Motor neuron (in vitro differentiated cells): ENCODE measurements at places on chromosomes 4 and X. TPM values are rescaled to one million over a fixed set of nuclear protein-coding genes. Genes with fewer than 3 reads are reported as not detected.
A peak's percentile ranks its signal among the peaks of the same experiment; 100 is the strongest.

DNA sequence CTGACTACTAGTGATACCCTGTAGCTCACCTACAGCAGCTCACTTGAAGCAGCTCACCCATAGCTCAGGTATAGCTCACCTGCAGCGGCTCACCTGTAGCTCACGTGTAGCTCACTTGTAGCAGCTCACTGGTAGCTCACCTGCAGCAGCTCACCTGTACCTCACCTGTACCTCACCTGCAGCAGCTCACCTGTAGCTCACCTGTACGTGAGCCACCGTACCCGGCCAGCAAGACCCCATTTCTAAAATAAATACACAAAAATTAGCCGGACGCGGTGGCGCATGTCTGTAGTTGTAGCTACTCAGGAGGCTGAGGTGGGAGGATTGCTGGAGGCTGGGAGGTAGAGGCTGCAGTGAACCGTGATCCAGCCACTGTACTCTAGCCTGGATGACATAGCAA, 30.6 kb downstream of the SHOX start:
- no peak for ATAC-seq

DNA sequence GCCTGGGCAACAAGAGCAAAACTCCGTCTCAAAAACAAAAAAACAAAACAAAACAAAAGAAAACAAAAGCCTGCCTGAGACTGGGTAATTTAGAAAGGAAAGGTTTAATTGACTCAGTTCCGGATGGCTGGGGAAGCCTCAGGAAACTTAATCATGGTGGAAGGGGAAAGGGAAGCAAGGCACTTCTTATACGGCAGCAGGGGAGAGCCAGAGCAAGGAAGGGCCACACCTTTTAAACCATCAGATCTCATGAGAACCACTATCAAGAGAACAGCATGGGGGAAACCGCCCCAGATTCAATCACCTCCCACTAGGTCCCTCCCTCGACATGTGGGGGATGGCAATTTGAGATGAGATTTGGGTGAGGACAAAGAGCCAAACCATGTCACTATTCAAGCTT, 122.2 kb downstream of the UBE2K start:
- no peak for ATAC-seq

DNA sequence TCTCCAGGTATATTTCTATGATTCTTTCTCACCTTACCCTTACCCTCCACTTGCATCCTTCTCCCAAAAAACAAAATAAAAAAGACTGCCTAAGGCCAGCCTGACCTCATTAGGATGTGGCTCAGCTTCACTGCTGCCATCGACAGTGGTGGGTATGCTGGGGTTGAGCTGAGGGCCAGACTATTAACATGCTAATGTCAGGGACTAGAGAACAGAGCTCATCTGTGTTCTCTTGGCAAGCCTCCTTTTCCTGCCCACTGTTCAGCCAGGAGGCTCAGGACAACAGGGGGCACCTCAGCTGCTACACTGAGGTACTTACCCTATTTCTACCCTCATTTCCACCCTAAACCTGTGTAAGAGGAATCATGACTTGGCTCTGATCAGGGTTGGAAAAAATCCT, 59.3 kb downstream of the MSN start:
- ATAC-seq: no peak

- ATAC-seq: no peak
Measured at GRCh38 chr4:51870441-51871188, 27.7 kb downstream of the DCUN1D4 start.

DNA sequence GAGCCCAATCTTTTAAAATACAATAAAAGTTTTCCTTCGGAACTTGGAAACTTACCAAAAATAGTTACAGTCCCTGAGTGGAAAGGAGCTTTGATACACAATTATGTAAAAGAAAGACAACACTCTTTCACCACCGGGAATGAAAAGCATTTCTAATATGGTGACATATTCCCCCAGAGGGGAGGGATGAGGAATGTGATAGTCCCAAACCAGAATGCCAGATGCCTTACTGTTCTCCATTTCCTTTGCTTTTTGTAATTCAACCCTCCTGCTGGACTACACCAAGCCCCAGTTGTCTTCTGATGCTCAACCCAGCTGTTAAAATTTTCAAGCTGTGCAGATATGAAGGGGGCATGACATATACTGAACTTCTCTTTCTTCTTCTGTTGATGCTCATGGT, 4.1 kb downstream of the PRIMPOL start:
- no peak for ATAC-seq

GRCh38 chrX:39267176-39267575, 465.9 kb downstream of the MID1IP1 start:
- no peak for ATAC-seq

GRCh38 chr4:88728146-88728545, 30.5 kb upstream of the NAP1L5 start:
- ATAC-seq: peak; percentile 40

DNA sequence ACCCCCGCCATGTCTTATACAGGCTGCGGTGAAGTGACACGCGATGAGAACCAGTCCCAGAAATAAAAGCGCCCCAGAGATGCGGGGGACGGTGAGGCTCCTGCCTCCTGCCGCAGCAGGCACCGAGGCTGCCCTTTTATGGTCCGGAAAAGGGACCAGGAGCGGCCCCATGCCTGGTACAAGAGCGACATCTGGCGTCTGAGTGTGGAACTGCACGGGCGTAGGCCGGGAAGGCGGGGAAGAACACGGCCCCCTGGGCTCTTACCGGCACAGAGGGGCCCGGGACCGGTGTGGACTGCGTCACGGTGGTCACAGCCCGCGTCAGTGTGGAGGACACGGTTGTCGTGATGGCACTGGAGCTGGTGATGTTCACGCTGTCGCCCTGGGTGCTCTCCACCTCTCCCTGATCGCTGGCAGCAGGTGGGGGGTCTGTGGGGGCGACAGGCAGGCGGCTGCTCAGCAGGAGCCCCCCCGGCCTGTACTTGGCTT, 8.9 kb upstream of the RENBP start:
- peak; percentile 81 for ATAC-seq

DNA sequence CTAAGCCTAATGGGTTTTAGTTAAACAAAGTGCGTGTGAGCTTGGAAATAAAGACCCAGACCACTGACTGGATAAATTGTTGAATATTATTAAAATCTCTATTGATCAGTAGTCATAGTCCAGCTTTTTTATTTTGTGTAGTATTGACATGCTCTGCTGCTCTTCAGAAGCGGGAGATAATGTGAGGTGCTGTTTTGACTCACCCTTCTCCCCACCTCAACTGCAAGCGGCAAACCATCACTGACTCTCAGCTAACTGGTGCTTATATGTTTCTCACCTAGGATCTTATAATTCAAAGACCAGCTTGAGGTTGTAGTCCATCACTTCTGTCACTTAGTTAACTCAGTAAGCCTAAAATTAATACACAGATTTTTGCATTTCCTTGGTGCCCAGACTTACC, 72.2 kb downstream of the COMMD8 start:
- no peak for ATAC-seq

GRCh38 chr4:186642530-186642929, 81.1 kb downstream of the FAT1 start:
- ATAC-seq: no peak

- ATAC-seq: no peak
Measured at GRCh38 chrX:29590921-29591320, 624.4 kb upstream of the MAGEB2 start.

DNA sequence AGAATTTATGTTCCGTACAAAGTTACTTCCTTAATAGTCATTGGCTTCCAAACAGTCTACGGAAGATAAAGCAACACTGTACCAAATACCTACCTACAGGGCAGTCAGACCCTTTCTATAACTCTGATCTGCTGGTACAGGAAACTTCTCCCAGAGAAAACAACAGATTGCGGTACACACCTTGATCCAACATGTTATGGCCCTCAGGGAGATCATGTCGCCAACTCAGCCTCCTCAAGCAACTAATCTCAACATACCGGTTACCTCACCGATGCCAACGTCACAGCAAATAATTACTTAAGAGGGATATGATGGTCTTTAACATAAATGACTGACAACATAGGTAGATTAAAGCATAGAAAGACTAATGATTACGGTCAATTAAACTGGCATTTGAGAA, 70.4 kb downstream of the RFC1 start:
- ATAC-seq: no peak

DNA sequence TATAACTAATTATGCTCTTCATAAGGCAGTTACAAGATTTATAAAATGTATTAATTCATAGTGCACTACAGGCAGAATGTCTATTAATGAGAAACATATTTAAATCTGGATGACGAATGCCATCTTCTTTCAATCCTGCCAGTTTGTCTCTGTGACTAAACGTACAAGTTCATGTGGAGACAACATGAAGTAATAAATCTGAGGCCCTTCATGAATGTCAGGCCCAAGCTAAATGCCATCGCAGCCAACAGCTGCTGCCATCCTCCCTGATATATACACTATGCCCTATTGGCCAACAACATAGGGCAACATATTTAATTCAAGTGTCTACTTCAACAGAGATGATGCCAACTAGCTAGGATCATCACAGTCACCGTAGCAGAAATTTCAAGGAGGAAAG, 43.7 kb downstream of the TSPAN5 start:
- ATAC-seq: no peak

GRCh38 chr4:159019356-159019755, 83.5 kb upstream of the RAPGEF2 start:
- no peak for ATAC-seq

DNA sequence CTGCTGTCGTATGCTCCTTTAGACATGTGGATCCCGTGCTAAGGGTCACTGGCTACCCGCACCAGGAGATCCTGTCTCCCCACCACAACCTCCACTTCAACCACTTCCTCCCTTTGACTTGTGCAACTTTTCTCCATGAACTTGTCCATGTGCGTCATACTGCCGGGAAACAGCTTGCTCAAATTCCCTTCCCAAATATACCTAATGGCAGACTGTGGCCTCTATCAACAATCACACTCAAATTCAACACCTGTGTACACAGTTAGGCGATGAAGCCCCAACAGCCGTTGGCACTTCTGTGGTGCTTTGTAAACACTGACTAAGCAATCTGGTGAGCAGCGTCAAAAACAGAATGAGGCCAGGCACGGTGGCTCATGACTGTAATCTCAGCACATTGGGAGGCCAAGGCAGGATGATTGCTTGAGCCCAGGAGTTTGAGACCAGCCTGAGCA, 49.5 kb downstream of the CD99L2 start:
- ATAC-seq: no peak

GRCh38 chr4:122293374-122294365, 85.1 kb upstream of the ADAD1 start:
- ATAC-seq: peak; percentile 81

- no peak for ATAC-seq
Measured at GRCh38 chr4:118682928-118683327, 2.3 kb upstream of the METTL14 start.

- ATAC-seq: no peak
Measured at GRCh38 chr4:176507845-176508533, 188.2 kb downstream of the SPCS3 start.

- ATAC-seq: no peak
Measured at GRCh38 chr4:74618659-74619058, 173.7 kb downstream of the AREG start.

DNA sequence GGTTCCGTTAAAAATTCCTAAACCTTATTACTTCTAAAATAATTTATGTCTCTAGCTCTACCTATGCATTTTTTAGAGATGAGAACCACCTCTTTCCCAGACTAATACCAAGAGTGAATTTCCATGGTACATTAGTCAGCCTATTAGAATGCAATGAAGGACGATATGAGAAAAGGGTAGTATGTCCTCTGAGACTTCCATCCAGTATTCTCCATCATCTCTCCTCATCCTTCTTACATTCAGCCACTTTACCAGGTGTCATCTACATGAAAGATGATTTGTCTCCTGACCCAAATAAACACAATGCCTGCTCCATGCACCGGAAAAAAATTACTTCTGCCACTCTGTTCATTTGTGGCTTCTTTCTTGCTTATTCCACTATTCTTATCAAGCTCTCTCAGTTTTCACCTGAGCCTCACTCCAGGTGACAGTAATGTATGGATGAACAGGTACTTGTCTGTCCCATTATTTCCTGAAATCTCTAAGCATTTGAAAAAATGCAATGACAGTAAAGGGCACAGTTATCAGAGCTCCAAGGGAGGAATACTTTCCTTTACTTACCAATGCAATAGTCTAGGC, 97.9 kb downstream of the MAB21L2 start:
- no peak for ATAC-seq

DNA sequence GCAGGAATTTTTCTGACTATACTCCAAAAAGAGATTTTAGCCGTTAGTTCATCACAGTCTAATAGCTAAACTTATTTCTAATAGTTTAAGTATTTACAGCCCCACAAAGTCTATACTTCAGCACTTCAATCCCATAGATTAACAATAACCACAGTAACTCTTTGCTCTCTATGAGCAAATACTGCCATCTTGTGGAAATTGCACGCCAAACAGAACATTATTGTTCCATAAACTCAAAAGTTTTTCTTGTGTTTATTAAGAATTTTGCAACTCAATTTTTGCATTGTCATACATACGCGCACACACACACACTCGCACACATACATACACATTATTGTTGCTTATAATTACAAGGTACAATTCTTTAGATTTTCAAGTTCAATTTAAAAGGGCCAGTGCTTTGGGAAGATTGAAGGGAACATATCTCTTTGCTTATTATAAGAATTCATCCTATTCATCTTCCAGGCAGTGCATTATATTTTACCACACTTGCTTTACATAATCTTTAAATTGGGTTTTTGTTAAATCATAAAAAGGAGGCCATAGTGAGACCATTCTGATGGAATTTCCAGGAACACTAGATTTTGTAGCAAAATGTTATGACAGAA, 63.8 kb upstream of the ATOH1 start:
- peak; percentile 47 for ATAC-seq

GYG2 gene
- total RNA-seq: 4.3 and 4.8 TPM in 2 replicates

VCX3A gene
- not detected in 2 replicates for total RNA-seq

TLR10 gene
- 0.18 TPM in 1 of 2 replicates, not detected in the other for total RNA-seq

STK26 gene
- total RNA-seq: 3.0 and 3.7 TPM in 2 replicates

GRIPAP1 gene
- 49.9 and 53.6 TPM in 2 replicates for total RNA-seq

MFAP3L gene
- total RNA-seq: 7.0 and 7.9 TPM in 2 replicates

VSIG4 gene
- total RNA-seq: not detected in 2 replicates

JCHAIN gene
- not detected in 2 replicates for total RNA-seq

DRP2 gene
- 1.8 and 1.9 TPM in 2 replicates for total RNA-seq

GAGE12J gene
- not detected in 2 replicates for total RNA-seq

GABRA4 gene
- 0.04 and 0.05 TPM in 2 replicates for total RNA-seq

GAGE1 gene
- not detected in 2 replicates for total RNA-seq

HS6ST2 gene
- total RNA-seq: 16.9 and 25.7 TPM in 2 replicates

ELOVL6 gene
- 9.7 and 10.3 TPM in 2 replicates for total RNA-seq

LONRF3 gene
- 0.75 and 1.1 TPM in 2 replicates for total RNA-seq

SERTM2 gene
- total RNA-seq: not detected in 2 replicates
